Activated naive CD8-positive, alpha-beta T cell treated with anti-CD3 and anti-CD28 coated beads, Interleukin-2, amount 10 ng/mL, durations not matched to agents 7 days and 5 days (primary cell): ENCODE measurements at places on chromosomes 6 and 20.

DNA sequence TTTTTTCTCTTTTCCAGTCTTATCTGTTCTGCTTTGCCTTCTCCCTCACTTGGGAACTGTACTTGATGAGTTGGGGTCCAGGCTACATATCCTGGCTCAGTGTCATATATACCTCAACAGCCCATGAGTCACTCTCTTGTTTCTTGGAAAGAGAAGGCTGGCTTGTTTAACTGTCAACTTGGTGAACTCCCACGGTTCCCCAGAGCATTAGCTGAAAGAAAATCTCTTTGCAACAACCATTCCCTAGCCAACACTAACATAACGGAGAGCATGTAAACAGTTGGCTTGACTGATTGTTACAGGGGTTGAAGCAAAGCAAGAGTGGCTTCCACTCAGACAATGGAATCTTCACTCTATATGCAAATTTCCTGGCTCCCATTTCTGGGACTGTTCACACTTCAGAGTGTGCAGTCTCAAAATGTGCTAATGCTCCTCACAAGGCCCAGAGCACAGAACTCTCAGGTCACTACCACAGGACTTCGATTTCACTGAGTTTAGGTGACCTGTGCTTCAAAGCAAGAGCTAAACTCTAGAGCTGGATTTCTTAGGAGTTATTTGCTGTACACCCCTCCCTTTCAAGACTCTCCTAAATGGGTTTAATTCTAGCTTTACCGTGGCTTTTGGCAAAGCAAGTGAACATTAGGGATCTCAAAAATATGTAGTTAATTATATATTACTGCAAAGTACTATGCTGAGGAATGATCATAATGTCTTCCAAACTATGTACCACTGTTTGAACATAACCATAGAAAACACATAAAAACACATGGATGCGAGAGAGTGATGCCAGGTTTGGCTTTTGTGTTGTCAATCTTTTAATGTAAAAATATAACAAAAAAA lies 609.8 kb downstream of the RFPL4B start:
- DNase-seq = no peak

- DNase-seq = no peak
Measured at GRCh38 chr6:170181338-170181690, 109.6 kb downstream of the DLL1 start.

DNA sequence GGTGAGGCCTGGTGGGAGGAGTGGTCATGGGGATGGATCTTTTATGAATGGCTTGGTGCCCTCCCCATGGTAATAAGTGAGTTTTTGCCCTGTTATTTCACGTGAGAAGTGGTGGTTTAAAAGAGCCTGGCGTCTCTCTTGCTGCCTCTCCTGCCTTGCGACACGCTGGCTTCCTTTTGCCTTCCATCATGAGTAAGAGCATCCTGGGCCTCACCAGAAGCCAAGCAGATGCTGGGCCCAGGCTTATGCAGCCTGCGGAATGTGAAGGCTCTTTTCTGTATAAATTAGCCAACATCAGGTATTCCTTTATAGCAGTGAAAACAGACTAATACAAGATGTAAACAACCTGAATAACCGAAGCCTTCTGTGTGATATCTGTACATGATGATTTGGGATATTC lies 27.6 kb downstream of the VTA1 start:
- no peak for DNase-seq

- DNase-seq = peak; percentile 89
Measured at GRCh38 chr6:24720131-24720603, 1.2 kb upstream of the C6orf62 start.

GRCh38 chr20:15364781-15365180 lies 1027.4 kb upstream of the FLRT3 start:
- no peak for DNase-seq

- no peak for DNase-seq
Measured at GRCh38 chr20:13028001-13028400, 19.2 kb downstream of the SPTLC3 start.

GRCh38 chr6:50289366-50289765 lies 239.6 kb upstream of the DEFB112 start:
- no peak for DNase-seq

DNA sequence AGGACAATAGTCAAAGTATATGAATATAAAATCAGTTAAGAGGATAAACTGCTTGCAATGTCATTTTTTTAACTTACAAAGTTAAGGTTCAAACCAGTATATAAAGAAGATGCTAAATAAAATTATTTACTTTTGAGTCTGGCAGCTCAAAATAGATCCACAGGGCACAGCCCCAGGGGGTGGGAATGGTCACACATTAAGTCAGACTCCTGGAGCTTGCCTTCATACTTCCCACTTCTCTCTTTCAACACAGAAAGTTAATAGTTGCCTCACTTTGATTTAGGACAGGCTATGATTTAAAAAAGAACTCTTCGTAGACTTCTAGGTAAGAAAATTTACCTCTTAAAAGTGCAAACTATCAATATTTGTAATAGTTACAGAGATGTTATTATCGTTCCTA lies 158.3 kb upstream of the RUNX2 start:
- DNase-seq = no peak

- no peak for DNase-seq
Measured at GRCh38 chr6:113428702-113429101, 428.4 kb upstream of the MARCKS start.

- DNase-seq = no peak
Measured at GRCh38 chr20:31746068-31746878, 7.2 kb downstream of the TPX2 start.

- no peak for DNase-seq
Measured at GRCh38 chr20:1327827-1328679, 886 bp downstream of the SDCBP2 start.

DNA sequence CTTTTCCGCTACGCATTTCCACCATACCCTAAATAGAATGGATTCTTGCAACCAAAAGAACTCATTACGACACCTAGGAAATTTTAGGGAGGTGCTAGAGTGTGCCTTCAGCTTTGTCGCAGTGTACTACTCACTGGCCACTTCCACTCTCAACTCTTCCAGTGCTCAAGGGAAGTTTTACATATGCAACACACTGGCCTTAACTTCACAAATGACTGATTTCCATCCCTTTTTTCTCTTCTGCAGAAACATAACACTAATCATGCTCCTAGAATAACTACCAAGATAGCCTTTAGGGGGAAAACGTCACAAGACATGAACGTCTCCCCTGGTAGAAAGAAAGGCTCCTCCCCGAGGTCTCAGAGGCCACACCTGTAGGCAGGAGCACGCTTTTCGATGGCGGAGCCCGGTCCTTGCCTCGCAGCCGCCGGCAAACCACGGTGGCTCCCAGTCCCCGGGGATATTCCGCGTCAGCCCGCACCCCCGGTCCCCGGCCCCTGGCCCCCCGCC lies 584 bp downstream of the LYRM4 start:
- no peak for DNase-seq

DNA sequence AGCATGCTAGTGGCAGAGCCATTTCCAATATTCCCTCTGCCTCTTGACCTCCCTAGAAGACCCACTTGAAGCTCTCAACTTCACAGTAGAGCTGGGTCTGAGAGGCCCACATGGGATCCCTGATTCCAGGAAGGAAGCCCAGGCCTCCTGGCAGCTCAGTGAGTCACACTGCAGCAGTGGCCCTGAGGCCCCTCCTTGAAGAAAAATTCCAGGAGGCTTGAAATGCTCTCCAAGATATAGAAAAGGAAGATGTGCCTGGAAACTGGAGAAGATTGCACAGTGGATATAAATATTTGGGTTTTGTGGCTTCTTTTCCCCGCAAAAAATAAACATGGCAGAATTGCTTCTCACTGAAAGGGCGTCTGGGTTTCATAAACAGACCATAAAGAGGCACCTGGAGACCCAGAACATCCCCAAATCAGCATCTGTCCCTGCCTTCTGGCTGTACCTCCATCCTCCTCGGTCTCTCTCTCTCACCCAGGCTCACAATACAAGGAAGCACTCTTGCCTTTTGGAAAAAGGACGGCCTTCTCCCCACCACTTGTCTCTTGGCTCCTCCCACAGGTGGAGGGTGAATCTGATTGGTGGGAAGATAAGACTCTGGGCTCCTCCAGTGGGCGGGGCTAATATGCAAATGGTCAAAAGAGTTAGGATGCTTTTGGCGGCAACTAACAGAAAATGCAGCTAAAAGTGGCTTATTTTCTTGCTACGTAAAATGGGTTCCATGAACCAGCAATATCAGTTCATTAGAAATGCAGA lies 200.0 kb upstream of the SULF2 start:
- no peak for DNase-seq

DNA sequence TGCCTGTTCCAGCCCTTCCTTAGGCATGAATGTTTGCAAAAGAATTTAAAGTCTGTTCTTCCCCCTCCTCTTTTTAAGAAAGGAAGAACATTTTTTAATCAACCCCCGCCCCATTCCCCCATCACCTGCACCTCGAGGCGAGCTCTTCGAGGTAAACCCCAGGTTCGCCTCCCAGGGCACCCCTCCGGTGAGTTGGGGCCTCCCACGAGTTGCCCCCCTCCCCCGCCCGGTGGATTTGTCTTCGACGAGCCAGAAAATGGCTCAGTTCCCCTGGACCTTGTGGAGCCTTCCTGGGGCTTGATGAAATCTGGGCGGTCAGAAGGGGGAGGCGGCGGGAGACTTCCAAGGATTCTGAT lies 256 bp upstream of the OVOL2 start:
- DNase-seq = no peak

- no peak for DNase-seq
Measured at GRCh38 chr6:80249897-80250296, 143.4 kb downstream of the BCKDHB start.

- no peak for DNase-seq
Measured at GRCh38 chr20:60152792-60153191, 194.6 kb downstream of the CDH26 start.

DNA sequence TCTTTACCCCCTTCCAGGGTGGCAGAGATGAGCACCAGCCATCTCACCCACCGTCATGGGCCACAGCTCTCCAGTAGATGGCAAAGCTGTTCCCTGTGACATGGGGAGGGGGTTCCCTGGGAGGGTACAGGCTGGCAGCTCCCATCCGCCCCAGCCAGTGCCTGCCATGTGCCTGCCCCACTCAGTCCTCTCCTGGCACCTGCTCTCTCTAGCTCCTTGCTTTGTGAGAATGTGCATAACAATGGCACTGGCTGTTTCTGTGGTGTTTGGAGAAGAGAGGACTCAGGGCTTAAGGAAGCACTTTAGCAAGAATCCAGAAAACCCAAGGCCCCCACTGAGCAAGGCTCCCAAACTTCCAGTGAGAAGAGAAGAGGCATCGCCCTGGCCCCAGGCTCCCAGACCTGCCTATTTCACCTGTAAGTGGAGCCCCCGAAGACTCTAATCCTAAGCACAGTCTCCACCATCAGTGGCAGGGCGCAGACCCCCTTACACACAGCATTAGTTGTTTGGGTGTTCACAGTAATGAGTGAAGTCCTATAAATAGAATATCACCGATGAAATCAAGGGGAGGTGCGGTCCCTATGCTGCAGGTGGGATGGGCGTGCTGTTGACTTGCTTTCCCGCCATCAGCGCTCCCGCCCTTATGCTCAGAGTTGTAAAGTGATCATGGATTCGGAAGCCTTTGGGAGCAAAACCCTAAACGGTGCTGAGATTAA lies 110.2 kb downstream of the AGPAT4 start:
- DNase-seq = no peak

GRCh38 chr6:41602864-41603608 lies 35.2 kb upstream of the MDFI start:
- DNase-seq = peak; percentile 71

- DNase-seq = no peak
Measured at GRCh38 chr6:165820407-165820806, 157.4 kb upstream of the PDE10A start.

- DNase-seq = no peak
Measured at GRCh38 chr6:105388392-105388791, 14.5 kb downstream of the PREP start.

DNA sequence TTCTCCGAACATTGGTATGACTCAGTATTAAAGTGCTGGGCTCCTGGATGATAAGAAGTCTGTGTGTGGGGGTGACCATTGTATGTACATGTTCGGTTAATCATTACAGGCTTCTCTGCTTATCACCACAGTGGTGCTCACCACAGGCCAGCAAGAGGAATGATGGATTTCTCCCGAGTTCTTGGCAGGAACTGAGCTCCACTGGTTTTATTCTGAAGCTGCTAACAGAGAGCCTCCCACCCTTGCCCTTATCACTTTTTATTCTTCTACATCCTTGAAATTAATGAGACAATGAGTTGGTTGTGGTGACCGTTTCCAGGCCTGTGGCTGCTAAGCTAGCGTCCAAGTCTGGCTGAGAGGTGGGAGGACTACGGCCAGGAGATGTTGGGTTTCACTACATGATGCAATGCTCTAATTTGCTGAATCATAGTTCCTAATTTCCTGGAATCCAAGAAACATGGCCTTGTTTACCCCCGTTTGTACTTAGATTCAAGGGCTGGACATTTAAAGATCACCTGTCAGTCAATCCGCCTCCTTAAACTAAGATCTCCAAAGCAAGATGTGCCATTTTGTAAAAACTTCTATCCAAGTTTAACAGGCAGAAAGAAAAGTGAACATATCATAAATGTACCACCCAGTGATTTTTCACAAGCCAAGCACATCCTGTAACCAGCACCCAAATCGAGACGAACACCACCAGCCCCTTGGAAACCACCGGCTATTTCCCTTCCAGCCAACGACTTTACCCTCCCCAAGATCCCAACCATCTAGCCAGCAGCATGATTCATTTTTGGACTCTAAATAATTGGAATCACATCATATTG lies 172.5 kb downstream of the FOXA2 start:
- DNase-seq = no peak

DNA sequence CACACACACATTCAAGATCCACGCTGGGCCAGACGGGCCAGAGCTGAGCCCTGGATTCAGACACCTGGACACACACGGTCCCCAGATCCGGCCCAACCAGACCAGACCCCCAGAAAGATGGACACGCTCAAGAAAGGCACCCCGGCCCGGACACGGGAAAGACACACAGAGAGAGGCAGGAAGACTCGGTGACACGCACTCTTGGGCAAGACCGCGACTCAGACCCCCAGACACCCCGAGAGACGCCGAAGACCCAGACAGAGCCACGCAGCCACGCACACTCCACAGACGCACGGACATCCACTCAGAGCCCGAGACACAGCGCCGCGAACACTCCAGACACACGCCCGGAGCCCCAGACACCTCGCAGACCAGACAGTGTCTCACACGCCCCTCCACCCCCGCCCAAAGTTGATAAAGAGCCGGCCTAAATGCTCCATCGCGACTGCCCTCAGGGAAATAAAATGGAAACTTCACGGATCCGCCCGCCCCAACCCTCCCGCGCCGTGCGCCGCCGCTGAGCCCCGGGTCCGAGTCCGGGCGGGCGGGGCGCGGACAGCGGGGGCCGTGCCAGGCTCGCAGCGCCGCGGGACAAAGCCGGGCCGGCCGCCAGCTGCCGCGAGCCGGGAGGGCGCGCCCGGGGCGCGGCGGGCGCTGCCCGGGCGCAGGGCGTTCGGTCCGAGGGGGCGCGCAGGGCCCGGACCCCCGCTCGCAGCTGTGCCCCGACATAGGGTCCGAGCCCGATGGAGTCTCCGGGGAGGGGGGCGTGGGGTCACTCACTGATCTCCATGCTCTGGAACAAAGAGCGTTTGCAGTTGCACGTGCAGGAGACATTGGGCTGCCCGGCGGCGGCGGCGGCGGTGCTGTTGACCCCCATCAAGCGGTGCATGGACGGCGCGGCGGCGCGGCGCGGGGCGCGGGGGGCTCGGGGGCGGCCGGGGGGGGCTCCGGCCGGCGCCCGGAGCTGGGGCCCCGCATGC lies 831 bp downstream of the PMEPA1 start:
- DNase-seq = no peak

- DNase-seq = no peak
Measured at GRCh38 chr6:92667843-92668242, 751.5 kb downstream of the EPHA7 start.
